ENCODE measurements at places on chromosomes 7 and 10.

GRCh38 chr7:227926-228325 lies 35.6 kb downstream of the FAM20C start:
- DNase-seq: no peak

GRCh38 chr10:106107706-106108105 lies 1056.8 kb downstream of the SORCS1 start:
- peak; percentile 13 for DNase-seq

GRCh38 chr7:124775422-124775821 lies 9.8 kb upstream of the GPR37 start:
- DNase-seq: no peak

DNA sequence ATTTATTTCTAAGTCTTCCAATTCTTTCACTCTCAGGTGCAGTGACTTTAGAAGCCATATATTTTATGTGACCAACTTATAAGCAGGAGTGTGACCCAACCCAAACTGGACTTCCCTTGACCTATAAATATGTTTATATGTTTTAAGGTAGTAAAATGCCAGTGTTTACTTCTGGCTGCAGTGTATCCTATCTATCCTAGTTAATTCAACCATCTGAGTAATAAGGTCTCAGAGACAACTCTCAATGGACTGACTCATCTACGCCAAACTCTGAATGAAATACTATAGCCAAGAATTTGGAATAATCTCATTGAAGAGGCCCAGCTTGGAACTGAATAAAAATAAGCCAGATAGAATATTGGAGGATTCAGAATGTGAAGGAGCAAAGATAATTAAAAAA lies 544.5 kb upstream of the SORCS1 start:
- no peak for DNase-seq

DNA sequence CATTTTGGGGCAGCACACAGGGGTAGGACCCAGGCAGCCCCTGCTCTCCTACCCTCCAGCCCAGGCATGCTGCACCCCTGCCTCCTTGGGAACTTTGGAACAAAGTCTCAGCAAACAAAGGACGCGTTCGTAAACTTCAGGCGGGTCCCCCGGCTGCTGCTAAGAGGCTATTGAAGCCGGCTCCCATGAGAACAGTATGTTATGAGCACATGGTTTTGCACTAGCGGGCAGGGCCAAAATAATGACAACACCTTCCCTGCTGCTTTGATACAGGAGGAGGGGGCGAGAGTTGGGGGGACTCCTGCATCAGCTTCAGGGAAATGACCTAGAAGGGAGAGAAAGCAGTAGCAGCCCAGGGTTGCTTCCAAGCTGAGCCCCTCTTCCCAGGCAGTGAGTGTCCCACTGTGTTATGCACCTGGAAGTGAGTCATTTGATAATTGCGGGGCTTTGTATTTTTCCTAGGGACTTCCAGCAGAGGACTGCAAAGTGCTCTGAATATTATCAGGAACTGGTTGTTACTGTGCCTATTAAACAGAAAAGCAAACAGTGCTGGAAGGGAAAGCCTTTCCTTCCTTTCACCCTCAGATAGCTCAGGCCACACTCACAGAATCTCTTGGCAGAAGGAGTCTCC lies 6.9 kb downstream of the ITPRIP start:
- no peak for DNase-seq

Data from AG20443 (cell line).